ENCODE measurements at places on chromosomes 12 and 14.
A peak's percentile ranks its signal among the peaks of the same experiment; 100 is the strongest.

- DNase-seq: no peak
Observed at GRCh38 chr14:81472096-81472800, 61.4 kb downstream of the SEL1L start.

- DNase-seq: no peak
Observed at GRCh38 chr12:132171293-132171967, 27.2 kb downstream of the NOC4L start.

- no peak for DNase-seq
Observed at GRCh38 chr12:20477672-20478071, 109.3 kb downstream of the PDE3A start.

- peak; percentile 18 for DNase-seq
Observed at GRCh38 chr12:15001733-15002382, 29.0 kb downstream of the PDE6H start.

GRCh38 chr12:60265741-60266140 is 669.9 kb downstream of the SLC16A7 start:
- DNase-seq: no peak

- DNase-seq: peak; percentile 93
Observed at GRCh38 chr12:4663971-4664505, 15.1 kb downstream of the NDUFA9 start.

- no peak for DNase-seq
Observed at GRCh38 chr14:103811189-103811588, 36.2 kb downstream of the PPP1R13B start.

GRCh38 chr14:79369359-79370332 is 841.7 kb downstream of the DIO2 start:
- DNase-seq: peak; percentile 87

DNA sequence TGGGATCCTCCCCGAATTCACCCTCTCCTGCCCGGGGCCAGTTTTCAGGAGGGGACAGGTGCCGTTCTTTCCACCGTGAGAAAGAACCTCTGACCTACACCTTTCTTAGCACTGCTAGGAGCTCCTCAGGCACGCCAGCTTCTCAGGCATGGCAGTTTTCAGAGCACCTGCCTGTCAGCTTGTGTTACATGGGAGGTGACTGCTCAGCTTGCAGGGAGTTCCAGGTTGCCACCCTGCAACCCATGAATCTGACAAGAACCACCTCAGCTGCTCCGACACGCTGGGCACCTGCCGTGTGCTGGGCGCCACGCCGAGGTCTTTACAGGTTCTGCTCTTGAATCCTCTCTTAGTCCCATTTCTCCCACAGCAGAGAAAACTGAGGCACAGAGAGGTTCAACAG is 12.9 kb downstream of the BRI3BP start:
- DNase-seq: no peak

- no peak for DNase-seq
Observed at GRCh38 chr12:39541471-39541870, 78.1 kb downstream of the ABCD2 start.

DNA sequence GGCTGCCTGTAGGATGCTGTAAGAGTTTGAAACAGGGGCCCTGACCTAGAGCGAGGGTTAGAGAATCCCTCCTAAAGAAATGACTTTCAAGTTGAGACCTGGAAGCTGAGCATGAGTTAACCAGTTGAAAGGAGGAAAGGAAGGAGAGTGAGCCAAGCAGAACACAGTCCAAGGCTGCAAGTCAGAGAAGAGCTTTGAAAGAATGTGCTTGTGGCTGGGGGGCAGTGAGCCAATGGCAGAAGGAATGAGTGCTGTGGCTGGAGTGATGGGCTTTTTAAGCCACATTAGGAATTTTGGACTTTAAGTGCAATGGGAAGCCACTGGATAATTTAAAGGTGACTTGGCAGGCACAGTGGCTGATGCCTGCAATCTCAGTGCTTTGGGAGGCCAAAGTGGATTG is 18.1 kb downstream of the CDKN1B start:
- peak; percentile 84 for DNase-seq

DNA sequence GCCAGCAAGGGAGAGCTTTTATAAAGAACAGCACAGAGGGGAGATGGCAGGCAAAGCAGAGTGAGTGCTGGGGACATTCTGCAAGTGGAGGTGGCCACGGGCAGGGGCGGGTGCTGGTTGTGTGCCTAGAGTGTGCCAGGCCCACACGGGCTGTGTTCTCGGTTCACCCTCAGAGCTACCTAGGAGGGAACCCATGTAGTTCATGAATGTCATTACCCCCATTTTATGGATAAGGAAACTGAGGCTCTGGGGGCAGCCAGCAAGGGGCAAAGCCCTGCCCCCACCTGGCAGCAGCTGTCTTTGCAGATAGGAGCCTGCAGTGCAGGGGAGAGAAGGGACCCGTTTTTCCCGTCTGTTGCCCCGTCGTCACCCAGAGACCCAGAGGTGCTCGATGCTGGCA is 85.2 kb upstream of the NCOR2 start:
- no peak for DNase-seq

- DNase-seq: peak; percentile 52
Observed at GRCh38 chr14:95547626-95548327, 12.9 kb downstream of the GLRX5 start.

DNA sequence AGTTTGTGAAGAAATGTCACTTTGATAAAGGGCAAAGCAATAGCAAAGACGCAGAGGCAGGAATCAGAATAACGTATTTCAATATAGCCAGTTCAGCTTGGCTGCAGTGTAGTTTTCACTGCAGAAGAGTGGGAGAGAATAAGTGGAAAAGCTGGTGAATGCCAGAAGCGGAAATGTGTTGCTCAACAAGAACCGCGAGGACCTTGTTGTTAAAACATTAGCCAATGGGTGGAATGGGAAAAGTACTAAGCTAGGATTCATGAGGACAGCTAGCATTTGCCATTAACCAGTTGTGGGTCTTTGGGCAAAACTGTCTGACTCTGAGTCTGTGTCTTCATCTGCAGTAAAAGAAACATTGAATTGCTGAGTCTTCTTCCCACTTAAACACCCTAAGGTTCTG is 292.9 kb upstream of the GRIP1 start:
- DNase-seq: no peak

GRCh38 chr12:49066120-49066519 is 3.7 kb downstream of the RHEBL1 start:
- no peak for DNase-seq

- DNase-seq: no peak
Observed at GRCh38 chr12:113647048-113647447, 175.4 kb upstream of the LHX5 start.

GRCh38 chr14:90137807-90138206 is 76.0 kb downstream of the KCNK13 start:
- no peak for DNase-seq

DNA sequence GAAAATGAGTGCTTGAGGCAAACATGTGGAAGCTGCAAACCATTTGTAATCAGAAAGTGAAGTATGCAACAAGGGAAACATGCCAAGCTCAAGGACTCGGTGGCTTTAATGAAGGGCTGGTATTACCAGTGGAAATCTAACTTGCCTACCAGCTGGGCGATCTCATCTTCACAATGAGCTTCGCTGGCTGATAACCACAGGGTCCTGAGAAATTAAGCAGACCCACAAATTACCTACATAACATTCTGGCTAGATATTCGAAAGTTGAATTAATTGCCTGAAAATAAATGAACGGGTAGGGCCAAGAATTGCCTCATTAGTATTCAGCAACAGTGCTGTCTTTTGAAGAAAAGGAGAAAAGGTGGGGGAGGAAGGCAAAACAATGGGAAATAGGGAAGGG is 439.4 kb downstream of the PDZRN4 start:
- no peak for DNase-seq

GRCh38 chr12:21169878-21170472 is 39.0 kb downstream of the SLCO1B1 start:
- peak; percentile 34 for DNase-seq

GRCh38 chr12:17206553-17206952 is 600.6 kb upstream of the LMO3 start:
- DNase-seq: no peak

- DNase-seq: peak; percentile 58
Observed at GRCh38 chr12:32198555-32198954, 91.9 kb downstream of the BICD1 start.

DNA sequence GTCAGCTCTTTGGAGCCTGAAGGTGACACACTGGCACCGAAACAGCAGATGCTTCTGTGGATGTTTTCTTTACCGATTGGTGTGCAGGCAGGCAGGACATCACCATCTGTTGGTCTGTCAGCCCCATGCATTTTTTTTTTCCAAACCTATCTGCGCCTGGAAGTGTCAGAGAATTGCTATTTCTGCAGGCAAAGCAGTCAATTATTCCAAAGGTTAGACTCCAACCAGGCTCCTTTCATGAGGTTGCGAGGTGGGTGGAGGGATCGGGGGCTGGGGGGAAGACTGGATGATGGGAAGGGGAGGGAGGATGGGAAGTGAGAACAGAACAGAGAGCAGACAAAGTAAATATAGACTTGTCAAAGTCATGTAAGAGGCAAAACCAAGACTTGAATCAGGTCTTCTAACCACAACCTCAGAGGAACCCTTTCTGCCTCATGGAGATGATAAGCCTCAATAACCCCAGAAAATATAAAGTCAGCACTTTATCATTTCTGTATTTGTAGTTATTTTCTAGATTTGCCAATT is 117.7 kb downstream of the OTOGL start:
- peak; percentile 11 for DNase-seq

DNA sequence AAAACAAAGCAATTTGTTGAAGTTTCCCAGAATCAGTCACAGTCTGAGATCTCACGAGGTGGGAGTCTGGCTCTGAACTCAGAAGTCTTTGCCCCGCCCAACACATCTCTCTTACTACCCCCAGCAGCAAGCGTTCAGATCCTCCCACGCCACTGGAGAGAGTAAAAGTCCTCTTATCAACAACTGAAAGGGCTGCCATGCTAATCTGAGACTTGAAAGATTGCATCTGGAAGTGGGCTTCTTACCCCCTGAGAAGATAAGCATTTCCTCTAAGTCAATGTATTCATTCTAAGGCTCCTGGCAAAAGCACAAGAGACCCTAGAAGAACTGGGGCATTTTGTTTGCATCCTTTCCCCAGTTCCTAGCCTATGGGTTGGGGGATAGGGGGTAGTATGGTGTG is 34.1 kb upstream of the STON2 start:
- DNase-seq: no peak

GRCh38 chr12:67137256-67137655 is 131.9 kb upstream of the CAND1 start:
- DNase-seq: no peak

- DNase-seq: no peak
Observed at GRCh38 chr14:75615200-75615599, 36.8 kb downstream of the FLVCR2 start.

DNA sequence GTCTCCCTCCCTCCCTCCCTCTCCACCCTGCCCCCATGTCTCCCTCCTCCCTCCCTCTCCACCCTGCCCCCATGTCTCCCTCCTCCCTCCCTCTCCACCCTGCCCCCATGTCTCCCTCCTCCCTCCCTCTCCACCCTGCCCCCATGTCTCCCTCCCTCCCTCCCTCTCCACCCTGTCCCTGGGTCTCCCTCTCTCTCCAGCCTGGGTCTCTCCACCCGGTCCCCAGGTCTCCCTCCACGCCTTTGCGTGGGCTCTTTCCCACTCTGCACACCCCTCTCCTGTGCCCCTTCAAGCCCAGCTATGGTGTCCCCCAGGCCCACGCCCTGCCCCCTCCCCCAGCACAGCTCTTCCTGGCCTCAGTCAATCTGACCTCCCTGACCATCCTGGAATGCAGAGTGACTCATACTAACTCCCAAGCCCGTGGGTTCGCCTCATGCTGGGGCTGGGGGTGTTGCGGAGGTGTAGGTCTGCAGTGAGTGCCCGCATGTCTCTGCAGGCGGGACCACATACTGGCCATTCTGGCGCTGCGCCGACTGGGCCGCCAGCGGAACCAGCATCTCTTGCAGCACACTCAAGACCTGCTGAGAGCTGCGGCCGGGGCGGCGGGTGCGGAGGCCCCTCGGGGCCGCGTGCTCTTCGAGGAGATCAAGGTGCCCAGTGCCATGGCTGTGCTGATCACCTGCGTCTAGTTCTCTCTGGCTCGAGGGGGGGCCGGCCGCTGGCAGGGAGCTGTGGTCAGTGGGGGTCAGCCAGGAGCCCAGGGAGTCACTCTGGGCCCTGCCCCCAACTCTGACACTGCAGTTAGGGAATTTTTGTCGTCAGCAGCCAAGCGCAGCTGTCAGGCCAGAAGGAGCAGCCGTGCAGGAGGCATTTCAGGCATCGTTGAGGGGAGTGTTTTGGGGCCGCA is 13.5 kb upstream of the TNFAIP2 start:
- peak; percentile 73 for DNase-seq

DNA sequence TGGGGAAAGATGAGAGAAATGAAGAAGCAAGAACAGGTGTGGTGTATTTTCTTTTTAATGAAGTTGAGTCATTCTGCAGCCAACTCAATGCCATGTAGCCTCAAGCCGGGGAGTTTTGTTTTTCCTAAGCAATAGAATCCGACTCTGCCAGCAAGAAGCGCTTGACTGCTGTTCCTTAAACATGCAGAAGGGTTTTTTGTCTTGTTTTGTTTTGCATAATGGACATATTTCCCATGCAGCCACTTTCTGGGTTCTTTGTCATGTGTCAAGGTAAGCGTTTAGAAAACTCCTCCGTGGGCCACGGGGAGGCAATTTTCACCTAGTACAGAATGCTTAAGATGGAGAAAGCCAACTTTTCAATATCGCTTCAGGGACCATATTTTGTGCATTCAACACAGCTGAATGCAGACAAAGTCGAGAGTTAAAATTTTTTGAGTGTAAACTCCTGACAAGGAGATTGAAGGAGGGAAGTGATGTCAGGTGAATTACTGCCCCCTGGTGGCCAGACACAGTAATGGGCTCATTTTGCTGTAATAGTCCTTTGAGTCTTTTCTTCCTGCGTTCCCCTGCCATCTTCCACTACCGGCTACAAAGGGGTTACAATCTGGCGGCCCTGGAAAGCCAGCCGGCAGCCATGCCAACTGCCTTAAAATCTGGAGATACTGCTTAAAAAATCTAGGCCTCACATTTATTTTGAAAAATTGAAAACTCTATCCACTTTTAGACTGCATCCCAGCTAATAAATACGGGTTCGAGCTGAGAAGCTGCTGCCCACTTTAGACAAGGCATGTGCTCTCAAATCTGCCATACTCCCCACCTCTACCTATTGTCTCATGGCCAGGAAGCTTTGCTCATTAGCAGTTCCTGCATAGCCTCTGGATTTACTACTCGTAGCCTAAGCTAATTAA is 3.2 kb upstream of the FICD start:
- DNase-seq: peak; percentile 60

DNA sequence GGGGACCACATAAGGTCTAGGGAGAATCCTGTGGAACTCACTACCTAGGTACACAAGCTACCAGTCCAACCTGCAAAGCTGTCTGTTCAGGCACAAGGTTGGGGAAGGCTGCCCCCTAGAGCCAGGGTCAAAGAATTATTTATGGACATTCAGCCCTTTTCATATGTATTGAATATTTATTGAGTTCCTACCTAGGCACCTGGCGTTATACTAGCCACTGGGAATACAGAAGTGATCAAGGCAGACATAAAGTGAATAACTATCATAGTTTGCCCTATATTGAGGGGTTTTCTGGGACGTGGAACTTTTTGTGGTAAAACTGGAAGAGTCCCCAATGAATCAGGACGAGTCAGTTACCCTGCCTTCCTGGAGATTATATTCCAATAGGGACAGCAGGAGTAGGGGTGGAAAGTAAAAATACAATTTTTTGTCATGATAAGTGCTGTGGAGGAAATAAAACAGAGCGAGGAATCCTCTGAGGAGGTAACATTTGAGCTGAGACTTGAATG is 5.8 kb upstream of the SLC48A1 start:
- no peak for DNase-seq

GRCh38 chr14:75675265-75675960 is 14.4 kb downstream of the TTLL5 start:
- DNase-seq: peak; percentile 7

- peak; percentile 19 for DNase-seq
Observed at GRCh38 chr14:67357969-67358354, 1.6 kb downstream of the ATP6V1D start.

GRCh38 chr12:38898001-38898684 is 7.2 kb downstream of the CPNE8 start:
- no peak for DNase-seq

Data from fibroblast of skin of right biceps (primary cell).